Fibroblast of villous mesenchyme (primary cell): ENCODE measurements at places on chromosomes 1 and 21. TPM values are rescaled to one million over a fixed set of nuclear protein-coding genes. Genes with fewer than 3 reads are reported as not detected.

GRCh38 chr1:20227704-20228103 lies 41.4 kb upstream of the PLA2G2C start:
- DNase-seq = no peak

DNA sequence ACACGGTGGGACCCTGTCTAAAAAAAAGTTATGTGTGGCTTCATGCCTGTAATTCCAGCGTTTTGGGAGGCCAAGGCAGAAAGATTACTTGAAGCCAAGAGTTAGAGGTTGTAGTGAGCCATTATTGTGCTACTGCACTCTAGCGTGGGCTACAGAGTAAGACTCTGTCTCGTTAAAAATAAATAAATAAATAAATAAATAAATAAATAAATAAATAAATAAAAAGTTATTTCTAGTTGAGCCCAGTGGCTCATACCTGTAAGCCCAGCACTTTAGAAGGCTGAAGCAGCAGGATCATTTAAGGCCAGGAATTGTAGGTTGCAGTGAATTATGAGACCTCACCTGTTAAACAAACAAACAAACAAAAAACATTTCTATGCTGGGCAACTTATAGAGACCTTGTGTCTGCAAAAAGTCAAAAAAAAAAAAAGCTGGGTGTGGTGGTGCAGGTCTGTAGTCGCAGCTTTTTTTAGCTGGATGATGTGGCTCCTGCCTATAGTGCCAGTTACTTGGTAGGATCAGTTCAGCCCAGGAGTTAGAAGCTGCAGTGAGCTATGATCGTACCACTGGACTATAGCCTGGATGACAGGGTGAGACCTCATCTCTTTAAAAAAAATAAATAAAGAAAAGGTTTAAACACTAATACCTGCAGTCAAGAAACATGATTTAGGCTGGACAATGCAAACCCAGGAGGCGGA lies 25.6 kb downstream of the GON4L start:
- no peak for DNase-seq

- DNase-seq = peak; percentile 28
These were observed 31.9 kb upstream of the LHX4 start for GRCh38 chr1:180198196-180198595.

- DNase-seq = no peak
These were observed 220.0 kb downstream of the FGGY start for GRCh38 chr1:59516881-59517280.

Gene DNAJC6
- 12.2 and 24.6 TPM in 2 replicates for total RNA-seq

DNA sequence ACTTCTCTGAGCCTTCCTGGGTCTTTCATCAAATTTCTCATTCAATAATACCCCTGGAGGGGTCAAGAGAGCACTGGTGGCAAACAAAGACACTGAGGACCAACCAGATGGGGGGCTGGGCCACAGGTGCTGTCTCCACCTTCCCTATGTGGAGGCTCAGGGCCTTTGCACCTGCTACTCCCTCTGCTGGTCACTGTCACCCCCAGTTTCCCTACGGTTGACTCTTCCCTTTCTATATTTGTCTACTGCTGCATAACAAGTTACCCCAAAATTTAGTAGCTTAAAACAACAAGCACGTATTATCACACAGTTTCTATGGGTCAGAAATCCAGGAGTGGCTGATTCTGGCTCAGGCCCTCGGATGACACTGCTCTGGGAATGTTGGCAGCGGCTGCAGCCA lies 138.8 kb upstream of the RUNX3 start:
- no peak for DNase-seq

GRCh38 chr21:15592271-15592860 lies 137.4 kb upstream of the USP25 start:
- DNase-seq = peak; percentile 53

Gene PDC
- 0.43 TPM in 1 of 2 replicates, not detected in the other for total RNA-seq

DNA sequence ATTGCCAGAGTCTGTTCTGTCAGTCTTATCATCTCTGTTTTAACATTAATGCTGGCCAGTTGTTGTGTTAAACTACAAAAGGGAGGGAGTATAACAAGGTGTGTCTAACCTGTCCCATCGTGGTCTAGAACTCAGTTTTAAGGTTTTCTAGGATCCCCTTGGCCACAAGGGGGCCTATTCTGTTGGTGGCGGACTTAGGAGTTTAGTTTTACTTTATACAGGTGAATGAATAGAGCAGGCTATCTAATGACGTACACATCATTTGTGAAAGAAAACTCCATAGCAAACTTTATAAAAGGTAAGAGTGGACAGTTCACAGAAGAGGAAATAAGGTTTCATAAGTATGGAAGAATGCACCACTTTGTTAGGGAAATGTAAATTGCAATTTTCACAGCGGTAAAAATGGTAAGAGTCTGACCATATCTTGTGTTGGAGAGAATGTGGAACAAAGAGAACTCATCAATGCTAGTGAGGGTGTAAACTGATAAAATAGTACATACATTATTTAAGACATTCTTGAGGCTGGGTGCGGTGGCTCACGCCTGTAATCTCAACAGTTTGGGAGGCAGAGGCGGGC lies 2.5 kb upstream of the ATF6 start:
- DNase-seq = peak; percentile 30

- DNase-seq = no peak
These were observed 8.6 kb downstream of the ACOT7 start for GRCh38 chr1:6384962-6385361.

DNA sequence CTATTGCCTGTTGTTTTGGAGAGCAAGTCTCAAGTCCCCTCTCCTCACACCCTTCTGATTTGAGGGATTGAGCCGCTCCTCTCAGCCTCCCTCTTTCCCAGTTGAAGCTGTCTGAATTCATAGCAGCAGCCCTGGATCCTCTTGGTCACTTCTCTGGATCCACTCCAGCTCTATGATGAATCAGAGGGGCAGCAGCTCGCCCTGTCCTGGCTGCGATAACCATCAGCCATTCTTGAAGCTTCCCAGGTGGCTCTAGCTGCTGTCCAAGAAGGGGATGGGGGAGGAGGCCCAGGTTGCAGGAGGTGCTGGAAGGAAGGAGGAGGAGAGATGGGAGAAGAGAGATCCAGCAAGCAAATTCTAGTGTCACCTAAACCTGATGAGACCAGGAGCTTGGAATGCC lies 31.3 kb downstream of the WNT4 start:
- peak; percentile 81 for DNase-seq

- peak; percentile 56 for DNase-seq
These were observed 179.1 kb downstream of the FASLG start for GRCh38 chr1:172837816-172838679.

DNA sequence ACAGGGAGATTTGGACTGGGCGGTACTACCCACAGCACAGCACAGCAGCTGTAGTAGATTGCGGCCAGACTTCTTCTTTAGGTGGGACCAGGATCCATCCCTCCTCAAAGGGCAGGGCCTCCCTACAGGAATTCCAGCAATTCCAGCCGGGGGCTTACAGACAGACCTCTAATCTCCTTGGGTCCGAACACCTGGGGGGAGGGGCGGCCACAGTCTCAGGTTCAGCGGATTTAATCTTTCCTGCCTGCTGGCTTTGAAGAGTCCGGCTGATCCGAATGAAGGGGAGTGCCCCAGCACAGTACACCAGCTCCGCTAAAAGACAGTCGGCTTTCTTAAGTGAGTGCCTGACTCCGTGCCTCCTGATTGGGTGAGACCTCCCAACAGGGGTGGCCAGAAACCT lies 1708.5 kb downstream of the BRINP3 start:
- DNase-seq = no peak

Gene LRRC42
- 39.0 and 47.1 TPM in 2 replicates for total RNA-seq

DNA sequence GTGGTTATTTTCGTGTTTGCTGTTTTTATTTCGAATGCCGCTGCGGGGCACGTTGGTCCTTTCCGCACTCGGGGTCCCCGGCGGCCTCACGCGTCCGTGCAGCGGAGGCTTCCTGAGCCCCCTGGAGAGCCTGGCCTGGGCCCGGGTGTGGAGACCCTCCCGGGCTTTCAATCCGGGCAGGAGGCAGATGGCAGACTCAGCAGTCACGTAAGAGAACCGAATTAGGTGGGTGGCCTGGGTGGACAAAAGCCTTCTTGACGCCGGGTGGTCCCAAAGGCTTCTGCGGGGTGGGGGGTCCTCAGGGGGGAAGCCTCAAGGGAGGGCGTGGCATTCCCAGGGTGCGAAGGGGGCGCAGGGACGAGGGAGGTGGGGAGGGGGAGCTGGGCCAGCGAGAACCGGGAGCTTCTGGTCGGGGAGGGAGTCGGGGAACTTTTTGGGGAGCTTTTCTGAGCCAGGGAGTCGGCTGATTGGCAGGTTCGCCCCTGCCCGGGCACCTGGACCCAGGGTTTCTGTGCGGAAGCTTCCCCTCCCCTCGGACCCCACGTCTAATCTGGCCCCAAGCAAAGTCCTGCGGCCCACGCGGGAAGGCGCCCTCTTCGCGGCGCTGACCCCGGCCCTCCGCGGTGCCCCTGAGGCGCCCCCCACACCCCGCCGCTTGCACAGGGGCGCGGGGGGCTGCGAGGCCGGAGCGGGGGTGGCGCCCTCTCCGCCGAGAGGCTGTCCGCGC lies 1.3 kb upstream of the HES4 start:
- DNase-seq = no peak

Gene ATG4C
- total RNA-seq = 4.5 and 9.5 TPM in 2 replicates

DNA sequence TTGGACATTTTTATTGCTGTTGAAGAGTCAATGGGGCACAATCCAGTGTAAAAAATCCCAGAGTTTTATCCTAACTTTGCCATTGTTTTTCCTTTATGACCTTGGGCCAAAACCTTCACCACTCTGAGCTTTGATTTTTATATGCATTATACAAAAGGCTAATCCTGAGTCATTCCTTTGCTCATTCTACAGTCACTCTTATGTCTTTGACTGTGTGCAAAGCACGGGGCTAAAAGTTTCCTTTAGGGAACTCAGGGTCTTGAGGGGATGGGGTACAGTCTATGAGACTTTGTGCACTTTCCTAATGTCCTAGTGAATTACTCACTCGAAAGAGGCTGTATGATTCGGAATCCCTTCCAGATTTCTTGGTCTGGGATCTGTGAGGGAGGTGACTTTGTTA lies 543.2 kb upstream of the CAMK1G start:
- no peak for DNase-seq

Gene MNDA
- not detected in 2 replicates for total RNA-seq

DNA sequence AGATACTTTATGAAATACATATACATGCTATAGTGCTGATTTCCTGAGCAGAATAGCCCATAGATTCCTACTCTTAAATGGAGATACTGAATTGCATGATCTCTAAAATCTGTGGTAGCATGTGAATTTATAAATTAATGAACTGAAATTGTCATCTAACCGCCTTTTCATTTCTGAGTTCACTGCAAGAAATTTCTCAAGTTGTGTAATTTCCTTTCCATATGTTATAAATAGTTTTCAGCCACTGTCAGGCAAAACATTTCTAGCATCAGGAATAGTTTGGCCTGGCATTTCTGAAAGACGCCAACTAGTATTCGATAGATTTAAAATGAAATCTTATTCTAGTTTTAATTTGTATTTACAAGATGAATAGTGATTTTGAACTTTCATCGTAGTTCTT lies 310.1 kb downstream of the USH2A start:
- DNase-seq = no peak

- DNase-seq = no peak
These were observed 7.1 kb upstream of the PALMD start for GRCh38 chr1:99638853-99639252.

DNA sequence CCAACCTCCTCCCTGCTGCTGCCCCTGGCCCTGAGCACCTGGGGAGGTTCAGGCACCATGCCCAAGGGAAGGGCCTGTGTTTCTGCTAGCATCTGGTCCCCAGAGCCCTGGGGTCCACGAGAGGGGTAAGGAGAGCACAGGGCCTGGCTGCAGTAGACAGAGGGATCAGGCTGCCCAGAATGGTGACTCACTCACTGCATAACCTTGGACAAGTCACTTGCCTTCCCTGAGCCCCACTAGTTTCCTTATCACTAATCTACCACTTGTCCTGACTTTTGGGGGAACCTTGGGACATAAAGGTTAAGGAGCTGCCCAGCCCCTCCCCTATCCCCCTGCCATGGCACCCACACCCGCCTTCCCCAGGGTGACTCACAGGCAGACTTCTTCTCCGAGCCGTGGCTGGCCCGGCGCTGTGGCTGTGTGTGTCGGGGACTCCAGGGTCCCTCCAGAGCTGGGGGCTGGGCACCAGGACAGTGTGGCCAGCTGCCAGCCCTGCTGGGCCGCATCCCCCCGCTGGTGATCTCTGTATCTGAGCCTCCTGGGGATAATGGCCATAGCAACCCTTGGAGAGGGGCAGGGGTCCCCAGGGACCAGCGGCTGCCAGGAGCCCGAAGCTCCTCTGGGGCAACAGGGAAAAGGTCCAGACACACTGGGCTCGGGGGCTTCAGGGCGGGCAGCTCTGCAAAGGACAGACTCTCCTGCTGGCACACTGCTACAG lies 4.0 kb downstream of the ARHGEF19 start:
- DNase-seq = no peak

DNA sequence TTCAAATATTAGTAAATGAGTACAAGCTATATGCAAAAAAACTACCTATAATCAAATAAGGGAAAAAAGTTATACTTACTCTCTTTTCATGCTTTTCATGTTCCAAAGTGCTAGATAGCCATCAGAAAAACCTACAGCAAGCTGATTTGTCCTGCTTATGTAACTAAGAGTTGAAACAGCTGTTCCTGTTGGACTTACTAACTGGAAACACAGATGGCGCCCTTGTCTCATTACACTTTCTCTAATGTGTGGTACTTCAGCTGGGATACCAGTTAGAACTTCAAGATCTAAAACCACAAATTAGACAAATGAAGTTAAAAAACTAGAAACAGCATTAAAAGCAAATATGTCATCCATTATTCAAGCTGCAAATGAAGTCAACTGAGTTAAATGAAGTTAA lies 24.3 kb downstream of the AHCTF1 start:
- DNase-seq = peak; percentile 81

DNA sequence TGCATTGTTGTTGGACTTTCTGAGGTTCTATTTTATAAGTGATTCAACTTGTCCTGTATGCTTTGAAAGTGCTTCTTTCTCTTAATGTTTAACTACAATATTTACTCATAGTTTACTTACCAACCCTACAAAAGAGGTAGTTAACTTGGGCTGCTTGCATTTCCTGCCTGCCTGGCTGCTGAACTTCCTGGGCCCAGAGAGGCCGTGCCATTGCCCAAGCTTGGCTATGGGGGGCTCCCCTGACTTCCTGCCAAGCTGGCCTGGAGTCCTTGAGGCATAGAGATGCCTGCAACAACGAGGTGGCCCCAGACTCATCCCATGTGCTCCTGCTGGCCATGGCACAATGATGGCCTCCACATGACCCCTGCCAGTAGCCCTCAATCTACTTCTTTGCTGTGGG lies 361.6 kb upstream of the PLD5 start:
- no peak for DNase-seq
